Foreskin fibroblast (primary cell): ENCODE measurements at places on chromosomes 16 and 17.

DNA sequence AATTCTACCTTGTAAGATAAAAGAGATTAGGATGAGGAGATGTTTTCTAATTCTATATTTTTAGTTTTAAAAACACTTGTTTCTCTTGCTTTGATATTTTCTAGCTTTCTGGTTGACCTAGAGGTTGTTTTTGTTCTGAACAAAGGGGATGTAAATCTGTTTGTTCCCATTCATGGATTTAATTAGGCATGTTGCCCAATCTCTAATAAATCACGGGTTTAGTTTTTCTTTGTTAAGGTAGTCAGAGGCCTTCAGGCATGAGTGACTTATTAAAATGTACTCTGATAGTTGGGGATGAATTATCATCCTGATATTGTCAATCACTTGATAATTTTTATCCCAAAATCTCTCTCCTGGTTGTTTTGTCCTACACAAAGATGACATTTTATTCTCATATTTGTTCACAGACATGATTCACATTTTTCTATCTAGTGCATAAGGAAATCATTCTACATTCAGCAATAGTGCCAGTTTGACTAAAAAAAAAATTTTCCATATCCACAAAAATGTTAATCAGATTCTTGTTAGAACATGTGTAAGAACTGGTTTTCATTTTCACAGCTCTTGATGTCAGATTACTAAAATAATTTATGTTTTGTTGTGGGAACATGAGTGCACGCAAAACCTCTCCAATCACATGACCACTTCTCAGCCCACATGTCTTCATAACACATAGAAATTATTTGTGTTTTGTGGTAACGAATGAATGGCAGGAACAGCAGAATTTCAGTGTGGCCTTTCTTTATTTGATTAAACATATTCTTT is 95.7 kb upstream of the AKTIP start:
- DNase-seq: peak; percentile 5

DNA sequence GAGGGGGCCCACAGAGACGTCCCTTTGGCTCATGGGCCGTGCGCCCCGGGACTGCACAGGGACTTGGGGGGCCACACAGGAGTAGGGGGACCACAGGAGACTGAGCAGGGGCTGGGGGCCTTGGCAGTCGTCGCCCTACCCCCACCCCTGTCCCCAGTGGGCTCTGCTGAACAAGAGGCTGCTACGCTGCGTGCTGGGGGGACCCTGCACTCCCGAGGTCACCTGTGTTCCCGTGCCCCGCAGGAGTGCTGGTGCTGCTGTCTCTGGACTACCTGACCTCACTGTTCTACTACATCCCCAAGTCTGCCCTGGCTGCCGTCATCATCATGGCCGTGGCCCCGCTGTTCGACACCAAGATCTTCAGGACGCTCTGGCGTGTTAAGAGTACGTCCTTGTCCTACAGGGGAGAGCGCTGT is 14.4 kb upstream of the RNF213 start:
- DNase-seq: no peak

GRCh38 chr16:73308771-73309170 is 260.8 kb upstream of the ZFHX3 start:
- DNase-seq: no peak

DNA sequence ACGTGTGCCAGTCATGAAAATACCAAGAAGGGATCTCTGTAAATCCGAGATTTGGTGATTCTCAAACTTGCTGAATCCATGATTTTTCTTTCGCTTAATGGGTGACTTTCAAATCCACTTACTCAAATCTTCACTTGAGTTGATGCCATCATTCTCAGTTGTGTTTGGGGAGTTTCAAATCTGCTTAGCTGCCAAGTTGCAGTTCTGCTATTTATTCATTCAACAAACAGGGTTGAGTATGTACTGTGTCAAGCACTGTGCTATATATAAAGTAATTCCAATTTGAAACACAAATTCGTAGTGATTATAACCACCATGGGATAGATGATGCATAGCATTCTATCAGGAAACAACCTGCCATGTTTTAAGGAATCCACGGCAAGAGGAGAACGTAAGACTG is 394.3 kb downstream of the CDH13 start:
- no peak for DNase-seq

GRCh38 chr17:38464251-38464722 is 36.0 kb downstream of the ARHGAP23 start:
- peak; percentile 51 for DNase-seq
